ENCODE measurements at places on chromosomes 1 and 21. TPM values are rescaled to one million over a fixed set of nuclear protein-coding genes. Genes with fewer than 3 reads are reported as not detected.

GRCh38 chr21:44306936-44307704, 7.3 kb downstream of the PFKL start:
- no peak for DNase-seq

- DNase-seq, result no peak
Observed at GRCh38 chr21:46055863-46056281, 42.0 kb upstream of the COL6A2 start.

DNA sequence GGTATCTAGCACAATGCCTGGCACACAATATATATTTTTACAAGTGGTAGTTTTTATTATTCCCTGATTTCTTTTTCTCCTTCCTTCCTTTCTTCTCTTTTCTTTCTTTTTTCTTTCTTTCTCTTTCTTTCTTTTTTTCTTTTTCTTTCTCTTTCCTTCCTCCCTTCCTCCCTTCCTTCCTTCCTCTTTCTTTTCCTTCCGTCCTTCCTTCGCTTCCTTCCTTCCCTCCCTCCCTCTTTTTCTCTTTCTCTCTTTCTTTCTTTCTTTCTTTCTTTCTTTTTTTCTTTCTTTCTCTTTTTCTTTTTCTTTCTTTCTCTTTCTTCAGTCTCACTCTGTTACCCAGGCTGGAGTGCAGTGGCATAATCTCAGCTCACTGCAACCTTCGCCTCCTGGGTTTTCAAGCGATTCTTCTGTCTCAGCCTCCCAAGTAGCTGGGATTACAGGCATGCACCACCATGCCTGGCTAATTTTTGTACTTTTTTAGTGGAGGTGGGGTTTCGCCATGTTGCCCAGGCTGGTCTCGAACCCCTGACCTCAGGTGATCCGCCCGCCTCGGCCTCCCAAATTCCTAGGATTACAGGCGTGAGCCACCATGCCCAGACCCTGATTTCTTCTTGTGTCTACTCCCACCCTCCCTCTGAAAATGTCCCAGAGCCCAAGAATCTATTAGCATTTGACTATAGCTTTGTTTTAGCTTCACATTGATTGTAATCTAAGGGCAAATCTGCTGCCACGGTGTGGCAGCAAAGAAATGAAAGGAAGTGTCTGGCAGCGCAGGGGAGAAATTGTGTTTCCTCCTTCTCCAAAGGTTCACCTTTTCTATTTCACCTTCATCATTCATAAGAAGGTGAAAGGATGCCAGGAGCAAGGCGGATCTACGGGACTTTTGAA, 19.9 kb upstream of the ABCB10 start:
- DNase-seq, result no peak

DNA sequence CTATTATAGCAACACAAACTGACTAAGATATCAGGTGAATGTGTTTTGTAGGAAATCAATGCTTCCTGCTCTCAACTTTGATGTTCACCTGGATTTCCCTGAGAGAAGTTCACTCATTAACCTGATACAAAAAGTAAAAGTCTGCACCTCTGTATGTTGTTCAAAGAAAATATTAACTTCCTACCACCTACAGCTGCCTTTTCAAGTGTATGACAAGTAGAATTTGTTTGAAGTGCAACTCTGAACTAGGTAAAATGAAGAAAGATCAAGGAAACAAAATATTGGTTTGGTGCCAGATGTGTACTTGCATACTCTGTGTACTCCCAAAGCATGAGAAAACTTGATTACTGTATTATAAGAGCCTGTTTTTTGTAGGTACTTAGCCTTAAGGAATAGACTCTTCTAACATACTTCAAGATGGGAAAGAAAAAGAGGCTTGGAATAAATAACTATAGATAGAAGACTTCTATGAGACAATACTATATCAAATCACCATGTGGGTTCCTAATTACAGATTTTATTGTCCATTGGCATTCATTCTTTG, 193.4 kb downstream of the APP start:
- DNase-seq, result no peak

- no peak for DNase-seq
Observed at GRCh38 chr1:111654839-111655238, 35.2 kb downstream of the RAP1A start.

DNA sequence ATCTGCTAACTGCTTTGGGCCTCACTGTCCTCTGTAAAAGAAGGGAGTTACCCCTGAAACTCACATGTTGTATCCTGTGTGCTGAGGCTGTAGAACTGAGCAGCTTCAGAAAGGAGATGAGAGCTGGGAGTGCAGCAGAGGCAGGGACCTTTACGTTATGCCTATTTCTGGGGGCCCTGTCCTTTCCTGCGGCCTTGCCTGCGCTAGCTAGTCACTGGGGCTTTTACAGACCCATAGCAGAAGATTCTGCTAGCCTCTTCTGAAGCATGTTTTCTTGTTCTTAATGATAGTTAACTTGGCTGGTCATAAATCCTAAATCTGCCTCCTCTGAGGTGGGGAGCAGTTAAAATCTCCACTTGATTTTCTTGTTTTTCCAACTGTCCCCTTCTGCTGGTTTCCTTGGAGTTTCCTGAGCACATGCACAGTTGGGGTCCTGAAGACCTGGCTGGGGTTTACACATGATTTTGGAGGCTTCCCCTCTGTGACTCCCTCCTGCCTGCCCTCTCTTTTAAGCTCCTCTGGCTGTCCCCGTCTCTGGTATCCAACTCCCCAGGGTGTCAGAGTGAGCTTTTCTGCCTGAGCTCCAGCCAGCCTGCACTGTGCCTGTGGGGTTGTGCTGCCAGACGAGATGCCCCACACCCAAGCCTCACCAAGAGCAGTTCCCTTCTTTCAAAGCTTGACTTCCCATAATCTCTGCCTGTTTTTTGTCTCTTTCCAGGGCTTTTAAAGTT, 76.6 kb downstream of the NOS1AP start:
- DNase-seq, result no peak

RIMKLA gene
- total RNA-seq, result not detected

Data from tibial nerve (tissue), 4 donors.